ENCODE measurements at places on chromosomes 11 and 22.

- H3K27ac ChIP-seq = no peak overlapping the region
- no peak for DNase-seq
- H3K4me1 ChIP-seq = peaks cover 15% of the 10 kb centered on the region
- H3K4me3 ChIP-seq = no peak overlapping the region
Measured at GRCh38 chr22:37284805-37285355, 2.6 kb downstream of the CYTH4 start.

- H3K4me1 ChIP-seq = peaks cover 41% of the 10 kb centered on the region
- H3K4me3 ChIP-seq = peak overlapping the region; percentile 100
- peaks cover 36% of the 10 kb centered on the region for H3K36me3 ChIP-seq
- H3K27me3 ChIP-seq = no peaks in the 10 kb centered on the region
- DNase-seq = no peak
Measured at GRCh38 chr11:62854013-62854824, 14.8 kb upstream of the WDR74 start.

- no peaks in the 10 kb centered on the region for H3K27me3 ChIP-seq
- no peak overlapping the region for H3K27ac ChIP-seq
- no peak overlapping the region for H3K4me3 ChIP-seq
- H3K4me1 ChIP-seq = no peaks in the 10 kb centered on the region
- no peaks in the 10 kb centered on the region for H3K36me3 ChIP-seq
- DNase-seq = no peak
Measured at GRCh38 chr22:29167032-29167911, 38.4 kb upstream of the EMID1 start.

DNA sequence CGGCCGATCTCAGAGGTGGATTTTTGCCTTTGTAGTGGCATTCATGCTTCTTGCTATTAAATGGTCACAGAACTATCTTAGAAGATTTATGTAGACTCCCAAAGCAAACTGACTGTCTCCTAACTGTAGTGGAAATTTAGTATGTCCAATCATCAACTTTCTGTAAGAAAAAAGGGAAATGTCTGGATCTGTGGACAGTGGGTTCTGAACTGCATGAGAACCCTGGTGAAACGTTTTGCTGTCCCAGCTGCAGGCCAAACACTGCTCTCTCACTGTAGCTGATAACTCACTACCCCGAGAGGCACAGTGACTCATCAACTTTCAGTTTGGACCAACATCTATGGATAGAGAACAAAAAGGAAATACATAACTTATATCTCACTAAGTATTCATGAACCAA is 387.1 kb downstream of the SOX6 start:
- no peaks in the 10 kb centered on the region for H3K27me3 ChIP-seq
- no peak for DNase-seq
- no peak overlapping the region for H3K27ac ChIP-seq

GRCh38 chr11:6962673-6963072 is 36.4 kb downstream of the ZNF215 start:
- no peaks in the 10 kb centered on the region for H3K27me3 ChIP-seq
- H3K36me3 ChIP-seq = no peaks in the 10 kb centered on the region
- no peak overlapping the region for H3K27ac ChIP-seq
- H3K4me3 ChIP-seq = no peak overlapping the region

GRCh38 chr11:29200791-29201562 is 815.9 kb downstream of the KCNA4 start:
- no peak overlapping the region for H3K27ac ChIP-seq
- no peak for DNase-seq
- no peaks in the 10 kb centered on the region for H3K4me1 ChIP-seq
- no peaks in the 10 kb centered on the region for H3K36me3 ChIP-seq
- H3K27me3 ChIP-seq = no peaks in the 10 kb centered on the region

DNA sequence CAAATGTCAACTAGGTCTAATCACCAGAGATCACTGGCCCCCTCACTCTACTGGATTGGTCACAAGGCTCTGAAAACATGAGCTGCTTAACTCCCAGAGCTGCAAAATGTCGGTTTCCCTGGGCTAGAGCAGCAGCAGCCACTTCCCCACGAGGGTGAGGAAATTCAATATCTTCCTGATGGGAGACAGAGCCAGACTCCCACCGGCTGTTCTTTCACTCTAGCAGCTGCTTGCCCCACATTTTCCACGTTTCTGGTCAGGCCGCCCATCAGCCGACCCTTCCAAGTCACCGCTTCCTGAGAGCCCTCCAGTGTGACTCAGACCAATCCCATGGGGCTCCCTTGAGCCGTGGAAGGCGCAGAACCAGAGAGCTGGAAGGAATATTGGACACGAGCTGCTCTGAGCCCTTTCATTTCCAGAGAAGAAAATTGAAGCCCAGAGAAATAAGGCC is 227.0 kb downstream of the ADAMTS15 start:
- peaks cover 6% of the 10 kb centered on the region for H3K4me1 ChIP-seq
- H3K4me3 ChIP-seq = no peak overlapping the region
- no peak overlapping the region for H3K27ac ChIP-seq

GRCh38 chr11:69041516-69041915 is 7.2 kb upstream of the TPCN2 start:
- no peak overlapping the region for H3K4me3 ChIP-seq
- H3K27me3 ChIP-seq = no peaks in the 10 kb centered on the region
- H3K27ac ChIP-seq = no peak overlapping the region
- H3K36me3 ChIP-seq = no peaks in the 10 kb centered on the region

GRCh38 chr11:132258875-132259274 is 888.5 kb downstream of the NTM start:
- no peaks in the 10 kb centered on the region for H3K4me1 ChIP-seq
- no peak overlapping the region for H3K27ac ChIP-seq
- no peak for DNase-seq

DNA sequence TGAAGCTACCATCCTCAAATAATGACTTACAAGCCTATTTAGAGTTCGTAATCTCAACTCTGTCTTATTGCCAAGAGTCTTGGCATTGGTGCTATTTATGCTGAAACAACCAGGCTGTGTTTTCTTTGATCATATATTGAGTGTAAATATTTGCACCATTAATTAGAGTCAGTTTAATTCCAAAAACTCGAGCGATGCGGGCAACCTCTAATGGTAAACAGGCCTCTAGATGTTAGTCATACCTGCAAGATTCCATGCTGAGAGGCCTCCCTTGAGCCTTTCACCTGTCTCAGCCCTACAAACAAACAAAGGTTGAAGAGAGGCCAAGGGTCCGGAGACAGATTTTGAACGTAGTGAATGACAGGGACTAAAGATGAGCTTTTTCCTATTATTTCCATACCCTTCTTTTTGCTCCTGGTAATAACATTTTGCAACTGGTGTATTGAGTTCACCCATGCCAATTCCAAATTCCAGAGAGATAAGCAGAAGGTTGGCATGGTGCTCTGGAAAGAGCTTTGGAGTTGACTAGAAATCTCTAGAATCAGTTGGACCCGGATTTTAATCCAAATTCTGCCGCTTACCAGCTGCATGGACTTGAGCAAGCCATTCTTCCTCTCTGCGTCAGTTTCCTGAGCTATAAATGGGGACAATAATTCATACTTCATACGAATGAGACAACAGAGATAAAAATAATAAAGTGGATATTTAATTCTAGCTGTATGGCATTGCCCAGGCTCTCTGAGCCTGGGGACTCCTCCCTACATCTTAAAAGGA is 99.1 kb upstream of the ANO1 start:
- no peak overlapping the region for H3K4me3 ChIP-seq
- H3K4me1 ChIP-seq = peaks cover 24% of the 10 kb centered on the region
- no peak for DNase-seq
- no peak overlapping the region for H3K27ac ChIP-seq

DNA sequence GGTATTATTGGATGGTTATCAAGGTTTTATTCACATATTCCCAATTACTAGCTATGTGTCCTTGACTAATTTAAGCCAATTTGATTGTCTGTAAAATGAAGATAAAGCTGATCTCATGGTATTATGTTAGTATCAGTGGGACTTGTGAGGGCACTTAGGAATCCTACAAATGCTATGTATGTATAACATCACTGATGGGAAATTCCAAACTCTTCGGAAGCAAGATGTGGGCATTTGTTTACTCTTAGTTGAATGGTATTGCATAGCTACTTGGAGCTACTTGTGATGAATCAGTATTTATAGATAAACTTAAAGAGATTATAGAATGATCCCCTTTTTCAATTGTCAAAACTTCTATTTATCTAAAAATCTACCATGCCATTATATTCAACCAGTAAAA is 239.9 kb downstream of the CNTN5 start:
- no peak overlapping the region for H3K27ac ChIP-seq
- DNase-seq = peak; percentile 64
- no peaks in the 10 kb centered on the region for H3K4me1 ChIP-seq
- H3K27me3 ChIP-seq = no peaks in the 10 kb centered on the region

Data from GM23338 (cell line).